ENCODE measurements at places on chromosomes 4 and X. TPM values are rescaled to one million over a fixed set of nuclear protein-coding genes. Genes with fewer than 3 reads are reported as not detected.

GRCh38 chr4:88419874-88420273 is 37.0 kb upstream of the HERC5 start:
- no peak for DNase-seq

- DNase-seq: peak; percentile 66
Measured at GRCh38 chr4:82293304-82293703, 80.5 kb downstream of the HNRNPD start.

GRCh38 chrX:69082055-69082752 is 83.0 kb downstream of the PJA1 start:
- no peak for DNase-seq

- DNase-seq: no peak
Measured at GRCh38 chr4:4390515-4391240, 3.8 kb downstream of the NSG1 start.

DNA sequence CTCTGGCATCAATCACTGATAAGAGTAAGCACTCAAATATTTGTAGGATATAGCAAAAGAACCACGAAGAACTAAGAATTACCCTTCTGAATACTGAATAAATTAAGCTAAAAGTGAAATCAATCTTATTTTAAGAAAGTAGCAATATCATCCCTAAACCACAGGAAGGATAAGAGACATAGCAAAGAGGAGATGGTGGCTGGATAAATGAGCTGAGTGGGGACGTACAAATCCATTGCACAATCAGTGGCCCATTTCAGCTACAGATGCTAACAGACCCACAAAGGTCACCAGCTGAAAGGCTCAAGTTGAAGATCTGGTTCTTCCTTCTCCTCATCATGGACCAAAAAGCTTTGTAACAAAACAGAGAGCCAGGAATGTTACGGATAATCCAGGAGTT is 77.1 kb downstream of the SLC9A7 start:
- DNase-seq: no peak

SLC6A8 gene
- total RNA-seq: 2.3 TPM

GPR82 gene
- 1.9 TPM for total RNA-seq

FAM9B gene
- not detected for total RNA-seq

All from natural killer cell treated with Interleukin-12 subunit alpha and Interleukin-12 subunit beta and Interleukin-15 and Interleukin-18, amount 100 ng/mL, for 72 hours (primary cell).